PC-3 (cell line): ENCODE measurements at places on chromosomes 6 and 20. TPM values are rescaled to one million over a fixed set of nuclear protein-coding genes. Genes with fewer than 3 reads are reported as not detected.
A peak's percentile ranks its signal among the peaks of the same experiment; 100 is the strongest.

Gene OR12D3
- not detected in 2 replicates for total RNA-seq

Gene ANKRD6
- 5.6 and 6.9 TPM in 2 replicates for total RNA-seq

Gene NRM
- 8.5 and 14.8 TPM in 2 replicates for total RNA-seq

Gene GPR63
- total RNA-seq, result 0.07 and 0.17 TPM in 2 replicates

Gene TENT5A
- 5.6 and 6.4 TPM in 2 replicates for total RNA-seq

Gene HRH3
- not detected in 2 replicates for total RNA-seq

Gene SLCO4A1
- total RNA-seq, result 161 and 162 TPM in 2 replicates

Gene EYS
- 0.07 TPM in 1 of 2 replicates, not detected in the other for total RNA-seq

Gene HMGA1
- total RNA-seq, result 1,115 and 1,441 TPM in 2 replicates

Gene CLPSL2
- not detected in 2 replicates for total RNA-seq

GRCh38 chr6:70315079-70315751, 12.3 kb upstream of the COL9A1 start:
- no peak for DNase-seq

DNA sequence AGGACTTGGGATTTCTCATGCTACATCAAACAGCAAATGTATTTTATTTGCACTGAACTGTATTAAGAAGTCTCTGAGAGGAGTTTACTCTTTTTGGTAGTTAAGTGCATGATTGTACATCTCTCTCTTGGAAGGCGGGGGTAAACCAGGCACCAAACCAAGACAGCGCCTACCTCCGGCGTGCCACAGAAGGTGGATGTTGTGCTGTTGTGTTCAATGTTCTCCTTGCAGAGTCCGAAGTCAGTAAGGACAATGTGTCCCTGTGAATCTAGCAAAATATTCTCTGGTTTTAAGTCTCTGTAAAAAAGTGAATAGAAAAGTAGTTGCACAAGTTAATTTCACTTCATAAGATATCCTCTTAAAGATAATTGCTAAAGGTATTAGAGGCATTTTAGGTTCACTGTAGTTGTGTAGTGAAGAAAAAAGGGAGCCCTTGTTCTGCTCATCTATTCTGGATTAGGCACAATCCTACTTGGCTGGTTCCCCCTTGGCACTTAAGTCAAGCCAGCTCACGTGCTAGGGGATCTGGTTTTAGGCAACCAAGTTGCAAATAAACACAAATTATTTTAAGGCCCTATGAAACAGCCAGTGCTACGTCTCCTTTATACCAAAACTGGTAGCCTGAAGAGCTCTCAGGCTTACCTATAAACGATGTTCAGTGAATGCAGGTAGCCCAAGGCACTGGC, 119.7 kb upstream of the SLC2A12 start:
- DNase-seq, result no peak

- no peak for DNase-seq
Measured at GRCh38 chr6:38391626-38392579, 247.8 kb downstream of the BTBD9 start.

- peak; percentile 61 for DNase-seq
Measured at GRCh38 chr6:152207915-152208714, 400.6 kb downstream of the ESR1 start.

- no peak for DNase-seq
Measured at GRCh38 chr20:51008718-51009117, 14.2 kb downstream of the KCNG1 start.

GRCh38 chr6:36938536-36938935, 16.0 kb upstream of the PI16 start:
- DNase-seq, result no peak

- DNase-seq, result no peak
Measured at GRCh38 chr20:64219202-64219601, 36.3 kb upstream of the PCMTD2 start.

GRCh38 chr20:21241406-21241805, 61.7 kb upstream of the XRN2 start:
- no peak for DNase-seq

DNA sequence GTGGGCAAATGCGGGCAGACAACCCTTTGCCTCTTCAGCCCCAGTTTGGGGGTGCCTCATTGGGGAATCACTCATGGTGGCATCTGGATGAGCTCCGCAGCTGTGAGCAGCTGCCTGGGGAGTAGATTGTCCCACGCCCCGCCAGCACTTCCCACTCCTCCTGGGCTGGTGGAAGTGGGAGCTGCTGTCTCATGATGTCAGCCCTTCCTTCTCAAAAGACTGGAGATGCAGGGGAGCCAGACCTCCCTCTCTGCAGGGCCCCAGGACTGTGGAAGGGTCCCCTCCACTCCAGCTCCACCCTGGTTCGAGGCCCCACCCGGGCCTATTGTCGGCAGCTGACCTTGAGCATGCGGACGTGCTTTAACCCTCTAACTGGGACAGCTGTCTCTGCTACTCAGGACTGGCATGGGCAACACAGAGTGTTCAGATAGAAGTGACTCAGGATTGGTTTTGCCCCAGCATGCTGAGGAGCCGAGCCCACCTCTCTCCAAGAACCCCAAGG, 2.0 kb downstream of the UNC93A start:
- DNase-seq, result no peak

GRCh38 chr6:106373502-106374239, 13.2 kb downstream of the CRYBG1 start:
- DNase-seq, result no peak

GRCh38 chr6:71414486-71414885, 125.9 kb downstream of the OGFRL1 start:
- no peak for DNase-seq

DNA sequence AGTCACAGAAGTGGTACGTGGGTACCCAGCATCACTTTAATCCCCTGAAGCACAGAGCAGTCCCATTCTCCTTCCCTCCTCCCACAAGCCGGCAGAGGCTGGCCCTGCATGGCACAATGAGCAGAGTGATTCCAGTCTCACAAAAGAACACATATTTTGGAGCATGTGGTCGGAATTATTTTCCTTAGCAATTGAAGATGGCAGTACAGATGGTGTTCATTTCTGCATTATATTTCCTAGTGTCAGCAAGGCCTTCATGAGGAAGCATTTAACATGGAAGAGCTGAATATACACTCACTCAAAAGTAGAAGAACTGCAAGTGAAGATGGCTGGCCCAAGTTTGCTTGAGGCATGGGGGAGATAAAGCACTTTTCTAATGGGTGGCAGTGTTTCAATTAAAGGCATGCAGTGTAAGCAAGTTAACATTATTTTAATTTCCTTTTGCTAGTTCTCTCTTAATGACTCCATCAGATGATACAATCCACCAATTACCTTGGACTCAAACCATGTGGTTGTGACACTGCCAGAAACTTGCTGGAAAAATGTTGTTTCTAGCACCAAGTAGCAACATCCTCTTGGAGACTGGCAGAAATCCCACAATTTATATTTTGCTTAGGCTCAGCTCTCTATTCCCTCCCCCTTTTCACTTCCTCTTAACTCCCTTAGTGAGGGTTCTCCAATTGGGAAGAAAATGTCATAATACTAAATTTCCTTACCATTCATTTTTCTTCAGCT, 74.4 kb downstream of the ARHGAP18 start:
- no peak for DNase-seq

GRCh38 chr6:142763205-142763604, 181.8 kb downstream of the HIVEP2 start:
- peak; percentile 27 for DNase-seq

GRCh38 chr6:139010674-139011073, 17.9 kb upstream of the ABRACL start:
- no peak for DNase-seq

DNA sequence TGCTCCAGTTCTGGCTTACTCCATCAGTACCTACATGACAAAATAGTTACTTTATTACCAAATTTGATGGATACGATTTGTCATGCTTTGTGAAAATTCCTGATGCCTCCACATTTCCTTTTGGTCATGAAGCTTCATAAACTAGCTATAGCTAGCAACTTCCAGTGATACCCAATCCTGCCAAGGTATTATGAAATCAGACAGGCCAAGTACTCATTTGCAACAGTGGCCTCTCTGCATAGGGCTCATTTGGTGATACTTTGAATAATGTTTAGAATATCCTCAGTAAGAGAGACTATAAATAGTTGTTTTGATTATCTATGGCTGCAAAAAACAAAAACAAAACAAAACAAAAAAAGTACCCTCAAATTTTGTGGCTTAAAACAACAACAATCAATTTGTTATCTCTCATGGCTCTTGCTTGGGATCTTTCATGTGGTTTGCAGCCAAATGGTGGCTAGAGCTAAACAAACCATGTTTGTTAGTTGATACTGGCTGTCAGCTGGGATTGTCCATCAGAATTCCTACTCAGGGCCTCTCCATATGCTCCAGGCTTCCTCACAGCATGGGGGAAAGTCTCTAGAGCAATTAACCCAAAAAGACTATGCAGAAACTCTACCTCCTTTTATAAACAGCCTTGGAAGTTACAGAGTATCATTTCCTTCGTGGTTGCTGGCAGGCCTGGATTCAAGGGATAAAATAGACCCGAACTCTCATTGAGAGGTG, 10.1 kb upstream of the PRL start:
- DNase-seq, result no peak

- peak; percentile 79 for DNase-seq
Measured at GRCh38 chr6:158321960-158322359, 9.7 kb downstream of the TULP4 start.

DNA sequence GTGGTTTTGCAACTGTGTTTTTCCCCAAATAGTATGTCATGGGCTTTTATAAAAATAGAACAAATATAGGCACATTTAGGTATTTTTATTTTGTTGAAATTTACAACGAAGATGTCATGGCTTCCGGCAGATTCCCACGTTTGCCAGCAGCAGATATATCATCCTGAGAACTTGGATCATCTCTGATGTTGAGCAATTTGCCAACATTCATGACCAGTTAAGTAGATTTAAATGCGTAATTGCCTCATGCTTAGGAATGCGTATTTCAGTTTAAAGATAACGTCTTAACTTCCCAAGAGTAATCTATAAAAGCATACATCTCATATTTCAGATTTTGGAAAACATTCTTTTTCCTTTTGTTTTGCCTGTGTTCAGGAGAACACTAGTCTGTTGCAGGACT, 457.8 kb downstream of the QKI start:
- DNase-seq, result peak; percentile 23

GRCh38 chr20:25382704-25383370, 7.8 kb downstream of the ABHD12 start:
- DNase-seq, result no peak

GRCh38 chr20:46607191-46607848, 43.9 kb downstream of the SLC13A3 start:
- no peak for DNase-seq

DNA sequence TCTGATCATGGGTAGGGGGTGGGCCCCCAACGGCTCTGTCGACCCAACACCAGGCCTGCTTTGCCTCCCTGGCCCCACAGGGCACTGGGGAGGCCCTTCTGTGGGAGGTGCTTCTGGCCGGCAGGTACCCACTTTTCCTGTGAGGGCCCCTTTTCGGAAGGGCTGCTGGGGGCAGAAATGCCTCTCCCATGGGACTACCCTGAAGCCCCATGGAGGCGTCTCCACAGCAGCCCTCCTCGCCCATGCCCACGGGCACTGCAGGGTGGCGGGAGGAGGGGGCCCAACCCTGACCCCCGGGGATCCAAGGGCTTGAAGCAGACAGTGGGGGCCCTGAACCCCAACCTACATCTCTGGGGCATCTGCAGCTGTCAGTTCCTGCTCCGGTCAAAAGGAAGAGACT, 2.3 kb downstream of the BIRC7 start:
- DNase-seq, result no peak

DNA sequence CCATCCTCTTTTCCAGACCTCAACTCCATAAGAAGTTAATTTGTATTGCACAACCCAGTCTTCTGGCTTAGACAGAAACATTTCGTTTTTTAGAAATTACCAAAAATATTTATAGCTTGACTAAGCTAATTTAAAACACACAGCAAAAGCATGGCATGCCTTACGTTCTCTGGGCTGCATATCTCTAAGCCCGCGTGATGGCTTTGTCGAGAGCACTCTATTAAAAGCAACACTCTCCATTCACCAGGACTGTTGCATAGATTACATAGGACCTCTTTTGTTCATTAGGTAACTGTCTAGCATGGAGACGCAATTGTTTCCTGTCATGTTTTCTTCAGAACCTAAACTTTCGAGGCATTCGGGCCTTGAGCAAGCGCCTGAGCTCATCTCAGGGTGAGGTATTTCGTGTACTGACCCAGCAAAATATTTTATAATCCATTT, 104.5 kb downstream of the IBTK start:
- no peak for DNase-seq

- peak; percentile 92 for DNase-seq
Measured at GRCh38 chr6:19866985-19867627, 29.9 kb downstream of the ID4 start.

DNA sequence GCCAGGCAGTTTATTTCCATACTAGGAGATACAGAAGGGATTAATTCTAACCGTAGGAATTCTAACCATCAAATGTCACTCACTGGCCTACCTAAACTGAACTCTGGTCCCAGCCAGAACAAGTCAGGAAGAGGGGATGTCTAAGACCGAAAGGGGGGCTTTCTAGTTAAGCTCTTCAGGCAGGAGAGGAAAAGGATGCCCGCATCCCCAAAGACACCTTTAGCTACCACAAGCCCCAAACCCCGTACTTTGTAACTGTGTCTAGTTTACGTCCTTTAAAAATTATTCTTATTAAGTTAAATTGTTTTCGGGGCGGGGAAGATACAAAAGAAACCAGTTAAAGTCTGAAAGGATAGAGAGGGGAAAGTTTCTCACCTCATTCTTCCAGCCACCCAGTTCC, 1.2 kb upstream of the ZNF76 start:
- DNase-seq, result no peak

GRCh38 chr6:12637960-12638641, 78.5 kb upstream of the PHACTR1 start:
- DNase-seq, result peak; percentile 80

DNA sequence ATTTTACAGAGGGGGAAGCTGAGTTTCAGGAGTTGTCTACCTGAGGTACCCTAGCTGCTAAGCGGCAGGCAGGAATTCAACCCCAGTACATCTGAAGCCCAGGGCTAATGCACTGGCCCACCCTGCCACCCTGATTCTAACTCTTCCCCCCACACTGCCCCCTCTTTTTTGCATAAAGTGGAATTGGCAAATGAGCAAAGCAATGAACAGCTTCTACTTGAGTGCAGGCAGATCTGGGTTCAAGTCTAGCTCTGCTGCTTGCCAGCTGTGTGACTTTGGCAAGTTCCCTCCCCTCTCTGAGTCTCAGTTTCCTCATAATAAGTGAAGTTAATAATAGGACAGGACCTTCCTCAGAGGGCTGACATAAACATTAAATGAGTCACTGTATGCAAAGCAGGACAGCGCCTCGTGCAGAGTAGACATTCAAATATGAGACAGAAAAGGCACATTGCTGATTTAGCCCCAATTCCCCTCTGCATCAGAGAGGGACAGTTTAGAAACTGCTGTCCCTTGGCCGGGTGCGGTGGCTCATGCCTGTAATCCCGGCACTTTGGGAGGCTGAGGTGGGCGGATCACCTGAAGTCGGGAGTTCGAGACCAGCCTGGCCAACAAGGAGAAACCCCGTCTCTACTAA, 4.7 kb downstream of the ADA start:
- DNase-seq, result peak; percentile 51

GRCh38 chr6:135390458-135390857, 107.1 kb downstream of the AHI1 start:
- DNase-seq, result no peak

DNA sequence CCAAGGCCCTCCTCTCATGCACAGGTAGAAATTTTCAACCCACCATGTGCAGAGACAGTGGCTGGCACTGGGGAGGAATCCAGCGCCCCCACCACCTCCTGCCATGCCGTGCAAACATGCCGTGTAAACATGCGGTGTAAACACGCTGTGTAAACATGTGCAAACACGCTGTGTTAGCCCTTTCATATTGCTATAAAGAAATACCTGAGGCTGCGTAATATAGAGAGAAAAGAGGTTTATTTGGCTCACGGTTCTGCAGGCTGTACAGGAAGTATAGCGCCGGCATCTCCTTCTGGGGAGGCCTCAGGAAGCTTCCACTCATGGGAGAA, 218.3 kb downstream of the TAF4 start:
- no peak for DNase-seq
